ENCODE measurements at places on chromosomes 12 and 14. TPM values are rescaled to one million over a fixed set of nuclear protein-coding genes. Genes with fewer than 3 reads are reported as not detected.

- no peak for DNase-seq
- no peak overlapping the region for H3K27ac ChIP-seq
Observed at GRCh38 chr12:129068684-129069083, 215.4 kb downstream of the GLT1D1 start.

DNA sequence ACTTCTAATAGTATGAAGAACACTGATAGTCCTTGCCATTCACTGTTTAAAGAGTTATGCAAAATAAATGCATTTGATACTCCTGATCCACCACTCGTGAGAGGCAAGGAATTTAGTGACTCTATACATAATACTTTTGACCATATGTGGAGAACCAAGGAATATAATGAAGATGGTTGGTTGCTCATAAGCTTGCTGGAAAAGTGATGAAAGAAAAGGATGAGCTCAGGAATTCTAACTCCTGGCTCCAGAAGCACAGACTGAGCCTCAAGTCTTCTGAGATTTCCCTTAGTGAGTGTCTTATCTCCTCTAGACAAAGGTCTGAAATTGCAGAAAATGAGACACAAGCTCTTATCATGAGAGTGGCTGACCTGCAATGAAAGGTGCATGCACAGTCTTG lies 57.1 kb upstream of the KRAS start:
- H3K27me3 ChIP-seq, result peaks cover 32% of the 10 kb centered on the region
- no peaks in the 10 kb centered on the region for H3K36me3 ChIP-seq
- no peak overlapping the region for H3K27ac ChIP-seq
- no peaks in the 10 kb centered on the region for H3K4me1 ChIP-seq
- no peak overlapping the region for H3K4me3 ChIP-seq

DNA sequence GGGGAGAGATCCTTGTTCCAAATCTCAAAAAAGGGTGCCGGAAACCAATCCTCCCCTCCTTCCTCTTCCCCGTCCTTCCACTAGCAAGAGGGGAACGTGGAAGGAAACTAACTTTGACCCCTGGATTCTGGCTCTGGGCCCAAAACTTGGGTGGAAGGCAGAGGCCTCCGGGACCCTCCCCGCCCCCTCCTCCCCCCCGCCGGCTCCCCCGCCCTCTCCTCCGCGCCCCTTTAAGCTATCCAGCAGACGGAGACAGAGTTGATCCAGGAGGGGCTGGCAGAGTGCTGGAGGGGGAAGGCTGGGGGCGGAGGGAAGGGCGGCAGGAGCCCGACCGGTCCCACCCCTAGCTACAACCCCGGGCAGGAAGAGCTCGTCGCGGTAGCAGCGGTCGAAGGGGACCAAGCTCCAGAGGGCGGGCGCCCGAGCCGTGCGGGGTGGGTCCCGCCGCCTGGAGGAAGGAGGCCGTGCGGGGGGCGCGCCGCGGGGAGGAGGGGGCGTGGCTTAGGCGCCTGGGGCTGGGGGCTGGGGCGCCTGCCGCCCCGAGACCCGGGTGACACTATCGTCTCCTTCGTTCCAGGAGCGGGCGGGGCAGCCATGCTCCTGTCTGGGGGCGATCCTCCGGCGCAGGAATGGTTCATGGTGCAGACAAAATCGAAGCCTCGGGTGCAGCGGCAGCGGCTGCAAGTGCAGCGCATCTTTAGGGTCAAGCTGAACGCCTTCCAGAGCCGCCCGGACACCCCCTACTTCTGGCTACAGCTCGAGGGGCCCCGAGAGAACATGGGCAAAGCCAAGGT lies at the start of gene NYNRIN:
NYNRIN (plus strand) TSS at position 351 of the 794 bp plus-strand sequence; CDS start at position 595, 244 bp downstream.
- H3K36me3 ChIP-seq, result no peaks in the 10 kb centered on the region
- no peak within 1 kb of the TSS for H3K27ac ChIP-seq
- H3K4me1 ChIP-seq, result peaks cover 9% of the 10 kb centered on the region
- H3K27me3 ChIP-seq, result no peaks in the 10 kb centered on the region

Gene TMEM132D
- not detected for total RNA-seq

Gene MGAT2
- 39.5 TPM for total RNA-seq

DNA sequence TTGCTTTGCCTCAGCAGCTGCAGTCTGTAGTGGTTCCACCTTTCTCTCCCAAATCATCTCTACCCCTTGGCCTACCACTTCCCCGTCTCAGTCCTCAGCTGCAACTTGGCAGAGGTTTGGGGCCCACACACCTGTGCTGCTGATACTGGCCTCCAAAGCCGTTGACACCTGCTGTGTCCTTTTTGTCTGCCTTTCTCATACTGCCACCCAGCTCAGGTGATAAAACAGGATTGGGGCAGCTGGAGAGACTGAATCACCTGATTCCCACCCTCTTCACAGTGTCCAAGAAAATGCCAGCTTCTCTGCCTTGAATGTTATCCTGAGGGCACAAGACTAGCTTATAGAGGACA lies 103.7 kb downstream of the ETV6 start:
- no peak for DNase-seq
- H3K36me3 ChIP-seq, result no peaks in the 10 kb centered on the region
- no peaks in the 10 kb centered on the region for H3K27me3 ChIP-seq
- H3K27ac ChIP-seq, result no peak overlapping the region
- H3K4me1 ChIP-seq, result no peaks in the 10 kb centered on the region

DNA sequence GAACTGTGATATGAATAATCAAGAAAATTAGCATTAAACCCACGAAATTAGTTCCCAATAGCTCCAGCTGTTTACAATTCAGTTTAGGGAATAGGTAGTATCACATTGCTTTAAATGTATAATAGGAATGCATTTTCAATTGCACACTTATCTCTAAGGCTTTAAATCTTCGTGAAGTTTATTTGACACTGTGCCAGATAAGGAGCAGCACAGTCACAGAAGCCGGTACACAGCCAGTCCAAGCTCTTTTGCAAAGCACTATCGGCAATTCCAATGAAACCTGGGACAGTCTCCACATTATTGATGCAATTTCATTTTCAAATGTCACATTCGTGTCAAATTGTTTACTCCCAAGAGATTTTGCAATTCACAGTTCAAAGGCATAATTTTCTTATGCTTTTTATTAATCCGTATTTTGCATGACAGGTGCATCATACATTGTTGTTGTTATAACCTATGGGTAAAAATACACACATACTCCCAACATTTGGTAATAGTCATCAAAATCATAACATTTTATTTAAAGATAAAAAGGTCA lies 602.8 kb downstream of the RPS29 start:
- no peaks in the 10 kb centered on the region for H3K36me3 ChIP-seq
- H3K4me3 ChIP-seq, result no peak overlapping the region
- H3K27me3 ChIP-seq, result peaks cover 25% of the 10 kb centered on the region
- no peaks in the 10 kb centered on the region for H3K4me1 ChIP-seq
- no peak overlapping the region for H3K27ac ChIP-seq

- no peak overlapping the region for H3K27ac ChIP-seq
- H3K27me3 ChIP-seq, result no peaks in the 10 kb centered on the region
- no peak for DNase-seq
- H3K36me3 ChIP-seq, result no peaks in the 10 kb centered on the region
Observed at GRCh38 chr14:95467232-95467631, 49.2 kb downstream of the SYNE3 start.

- DNase-seq, result no peak
- H3K27ac ChIP-seq, result no peak overlapping the region
- no peak overlapping the region for H3K4me3 ChIP-seq
- no peaks in the 10 kb centered on the region for H3K27me3 ChIP-seq
Observed at GRCh38 chr12:517538-517937, 57.8 kb downstream of the B4GALNT3 start.

Gene PLD4
- total RNA-seq, result not detected

Gene KCNH5
- not detected for total RNA-seq

Gene CHGA
- not detected for total RNA-seq

- H3K4me3 ChIP-seq, result no peak overlapping the region
- peak; percentile 87 for DNase-seq
- peaks cover 4% of the 10 kb centered on the region for H3K4me1 ChIP-seq
- H3K27me3 ChIP-seq, result peaks cover 69% of the 10 kb centered on the region
Observed at GRCh38 chr14:97380539-97380941, 583.4 kb downstream of the VRK1 start.

GRCh38 chr12:12892681-12893141 lies 1.3 kb downstream of the GPRC5A start:
- H3K4me1 ChIP-seq, result peaks cover 56% of the 10 kb centered on the region
- H3K27ac ChIP-seq, result peak overlapping the region; percentile 99
- no peaks in the 10 kb centered on the region for H3K27me3 ChIP-seq
